Sigmoid colon (tissue), 7 donors: ENCODE measurements at places on chromosomes 16 and 17. TPM values are rescaled to one million over a fixed set of nuclear protein-coding genes. Genes with fewer than 3 reads are reported as not detected.

NPIPB2 gene
- 9.6 TPM for polyA plus RNA-seq

MYH2 gene
- not detected for polyA plus RNA-seq

SRSF1 gene
- polyA plus RNA-seq = 90.6 TPM

TMEM235 gene
- polyA plus RNA-seq = not detected

SLC5A11 gene
- polyA plus RNA-seq = not detected

MYH3 gene
- polyA plus RNA-seq = 0.23 TPM

CACNG1 gene
- polyA plus RNA-seq = not detected

MYH8 gene
- not detected for polyA plus RNA-seq

PDIA2 gene
- polyA plus RNA-seq = 3.0 TPM

TBC1D3B gene
- 4.8 TPM for polyA plus RNA-seq

ATP1B2 gene
- 1.2 TPM for polyA plus RNA-seq

KREMEN2 gene
- 1.0 TPM for polyA plus RNA-seq

AATK gene
- 0.69 TPM for polyA plus RNA-seq

SRCIN1 gene
- 1.1 TPM for polyA plus RNA-seq

PDE6G gene
- 4.4 TPM for polyA plus RNA-seq

HSD17B2 gene
- polyA plus RNA-seq = 27.3 TPM

NOS2 gene
- 6.5 TPM for polyA plus RNA-seq

HOXB9 gene
- polyA plus RNA-seq = 52.1 TPM

KCNJ18 gene
- polyA plus RNA-seq = not detected

CLEC10A gene
- polyA plus RNA-seq = 17.6 TPM

ACLY gene
- 55.1 TPM for polyA plus RNA-seq

SLC52A1 gene
- polyA plus RNA-seq = not detected
